Neural crest cell (in vitro differentiated cells): ENCODE measurements at places on chromosomes 2 and 18. TPM values are rescaled to one million over a fixed set of nuclear protein-coding genes. Genes with fewer than 3 reads are reported as not detected.

DNA sequence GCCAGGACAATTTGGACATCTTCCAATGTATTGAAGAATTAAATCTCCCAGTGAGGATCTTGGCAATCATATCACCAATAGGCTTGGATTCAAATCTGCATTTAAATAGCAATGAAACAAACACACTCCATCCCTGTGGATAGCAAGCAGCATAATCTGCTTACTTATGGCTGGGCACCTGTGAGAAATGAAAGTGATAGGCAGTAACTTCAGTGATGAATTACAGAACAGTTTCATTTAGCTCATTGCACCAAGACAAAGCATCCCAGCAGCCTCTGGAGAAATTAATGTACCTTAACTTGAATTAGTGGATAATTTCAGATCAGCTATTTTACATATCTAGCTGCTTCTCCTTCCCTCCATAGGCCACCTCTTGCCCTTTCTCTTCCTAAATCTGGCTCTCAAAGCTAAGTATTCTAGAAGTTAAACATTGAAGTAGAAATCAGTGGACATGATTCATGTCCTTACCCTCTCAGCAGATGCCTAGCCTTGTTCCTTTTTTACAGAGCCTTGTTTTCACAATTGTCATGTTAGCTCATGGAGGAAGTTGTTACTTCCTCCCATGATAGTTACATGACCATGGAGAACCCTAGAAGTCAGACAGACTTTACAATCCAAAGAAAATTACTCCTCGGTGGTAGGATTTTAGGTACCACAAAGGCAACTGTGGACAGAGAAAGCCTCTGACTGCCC, 88.5 kb upstream of the TACR1 start:
- DNase-seq: no peak

DNA sequence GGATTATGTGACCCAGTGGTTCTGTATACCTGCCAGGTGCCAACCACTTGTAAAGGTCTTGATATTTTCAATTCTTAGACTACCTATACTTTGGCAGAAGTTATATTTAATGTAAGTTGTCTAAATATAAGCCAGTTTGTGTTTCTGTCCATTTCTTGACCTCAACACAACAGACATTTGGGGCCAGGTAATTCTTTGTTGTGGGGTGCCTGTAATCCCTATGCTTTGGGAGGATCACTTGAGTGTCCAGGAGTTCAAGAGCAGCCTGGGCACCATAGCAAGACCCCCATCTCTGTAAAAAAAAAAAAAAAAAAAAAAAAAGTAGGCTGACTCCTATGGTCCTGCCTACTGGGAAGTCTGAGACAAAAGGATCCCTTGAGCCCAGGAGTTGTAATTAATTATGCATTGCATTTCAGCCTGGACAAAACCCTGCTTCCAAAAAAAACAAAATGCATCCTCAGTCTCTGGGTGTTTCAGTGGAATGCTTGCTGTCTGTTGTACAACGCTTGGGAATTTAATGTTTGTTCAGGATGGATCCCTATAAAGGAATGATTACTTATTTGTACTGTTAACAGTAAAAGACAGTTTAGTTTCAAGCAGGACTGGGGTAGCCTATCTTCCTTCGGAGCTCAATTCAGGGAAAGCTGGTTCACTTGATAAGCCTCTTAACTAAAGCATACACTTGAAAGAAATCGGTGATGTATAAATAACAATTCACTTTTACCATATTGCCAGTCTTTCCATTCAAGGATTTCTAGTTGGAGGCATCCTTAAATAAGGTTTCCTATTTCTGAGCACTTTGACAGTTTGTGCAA, 3.4 kb downstream of the RPS27A start:
- no peak for DNase-seq

The MAPK4 gene
- 9.1 and 9.3 TPM in 2 replicates for total RNA-seq

- no peak for DNase-seq
Measured at GRCh38 chr2:190301032-190301431, 18.6 kb downstream of the HIBCH start.

GRCh38 chr2:17319090-17319489, 199.2 kb downstream of the RAD51AP2 start:
- no peak for DNase-seq

GRCh38 chr2:205721057-205721449, 38.8 kb downstream of the NRP2 start:
- DNase-seq: peak; percentile 42
